Islet precursor cell (in vitro differentiated cells): ENCODE measurements at places on chromosomes 4 and X.

DNA sequence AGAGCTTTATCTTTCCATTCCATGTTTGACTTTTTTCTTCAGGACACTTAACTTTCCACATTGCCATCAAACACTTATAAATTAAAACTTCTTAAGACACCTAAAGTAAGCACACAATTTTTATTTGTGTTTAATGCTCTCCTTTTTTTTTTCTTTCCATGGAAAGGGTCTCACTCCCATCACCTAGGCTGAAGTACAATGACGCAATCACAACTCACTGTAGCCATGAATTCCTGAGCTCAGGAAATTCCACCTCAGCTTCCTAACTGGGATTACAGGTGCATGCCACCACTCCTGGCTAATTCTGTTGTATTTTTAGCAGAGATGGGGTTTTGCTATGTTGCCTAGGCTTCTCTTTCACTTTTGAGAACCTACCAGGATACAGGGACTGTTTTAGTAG, 7.3 kb downstream of the SMR3A start:
- no peak for DNase-seq

DNA sequence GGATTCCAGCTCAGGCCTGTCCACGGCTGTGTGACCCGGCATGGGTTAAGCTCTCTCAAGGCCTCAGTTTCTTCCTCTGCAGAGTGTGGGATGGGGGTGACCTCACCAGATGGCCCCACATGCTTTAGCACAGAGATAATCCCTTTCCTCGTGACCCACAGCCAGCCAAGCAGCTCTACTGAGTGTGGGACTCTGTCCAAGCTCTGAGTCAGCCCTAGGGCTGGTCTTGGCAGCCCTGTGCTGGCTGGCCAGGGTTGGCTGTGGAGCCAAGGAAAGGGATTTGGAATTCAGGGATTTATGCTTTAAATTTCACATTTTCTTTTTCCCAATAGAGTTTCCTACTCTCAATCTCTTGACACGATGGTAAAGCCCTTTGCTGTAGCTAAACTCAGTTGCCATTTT, 19.7 kb upstream of the SPON2 start:
- DNase-seq = no peak

DNA sequence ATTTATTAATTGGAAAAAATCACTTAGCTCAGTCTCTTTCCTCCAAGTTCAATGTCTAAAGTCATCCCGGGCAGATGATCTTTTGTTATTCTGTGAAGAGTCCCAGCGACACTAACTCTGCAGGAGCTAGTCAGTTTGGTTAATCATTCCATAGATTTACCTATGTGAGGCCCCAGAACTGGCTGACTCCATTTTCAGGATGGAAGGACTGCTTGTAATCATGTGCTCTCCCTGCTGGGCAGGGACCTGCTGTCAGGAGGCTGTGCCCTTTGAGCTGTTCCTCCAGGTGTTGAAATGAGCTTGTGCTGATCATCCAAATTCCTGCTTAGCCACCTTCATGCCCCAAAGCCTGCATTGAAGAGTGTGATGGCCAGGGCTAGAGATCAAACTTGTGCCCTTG, 169.8 kb downstream of the NHS start:
- DNase-seq = no peak

- DNase-seq = no peak
Observed at GRCh38 chrX:8043121-8043520, 115.9 kb upstream of the PNPLA4 start.

GRCh38 chrX:140164391-140164790, 199.1 kb upstream of the CXorf66 start:
- no peak for DNase-seq

DNA sequence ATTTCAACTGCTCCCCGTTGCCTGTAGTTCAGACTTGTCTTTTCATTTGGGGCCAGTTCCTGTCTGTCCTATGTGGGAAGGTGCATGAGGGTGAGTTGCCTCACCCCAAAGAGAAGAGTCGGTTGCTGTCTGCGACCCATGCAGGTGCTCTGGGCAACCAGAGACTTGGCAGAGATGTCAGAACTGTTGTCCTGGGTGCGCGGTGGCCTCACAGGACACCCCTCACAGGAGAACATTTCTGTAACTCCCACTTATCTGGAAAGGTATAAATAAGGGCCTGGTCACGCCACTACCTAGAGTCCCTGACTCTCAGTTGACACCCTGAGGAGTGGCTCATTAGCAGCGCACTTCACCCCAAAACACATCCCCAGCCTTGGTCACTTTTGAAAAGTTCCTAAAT, 9.7 kb upstream of the NAT8L start:
- peak; percentile 21 for DNase-seq

- no peak for DNase-seq
Observed at GRCh38 chr4:136664988-136665387, 867.3 kb downstream of the PCDH18 start.

- DNase-seq = no peak
Observed at GRCh38 chrX:138229718-138230117, 481.8 kb downstream of the FGF13 start.

- DNase-seq = no peak
Observed at GRCh38 chr4:1547856-1548826, 136.0 kb downstream of the FAM53A start.

- no peak for DNase-seq
Observed at GRCh38 chr4:146522869-146523205, 1.1 kb upstream of the SLC10A7 start.

GRCh38 chrX:136540226-136540625, 8.2 kb downstream of the VGLL1 start:
- no peak for DNase-seq

DNA sequence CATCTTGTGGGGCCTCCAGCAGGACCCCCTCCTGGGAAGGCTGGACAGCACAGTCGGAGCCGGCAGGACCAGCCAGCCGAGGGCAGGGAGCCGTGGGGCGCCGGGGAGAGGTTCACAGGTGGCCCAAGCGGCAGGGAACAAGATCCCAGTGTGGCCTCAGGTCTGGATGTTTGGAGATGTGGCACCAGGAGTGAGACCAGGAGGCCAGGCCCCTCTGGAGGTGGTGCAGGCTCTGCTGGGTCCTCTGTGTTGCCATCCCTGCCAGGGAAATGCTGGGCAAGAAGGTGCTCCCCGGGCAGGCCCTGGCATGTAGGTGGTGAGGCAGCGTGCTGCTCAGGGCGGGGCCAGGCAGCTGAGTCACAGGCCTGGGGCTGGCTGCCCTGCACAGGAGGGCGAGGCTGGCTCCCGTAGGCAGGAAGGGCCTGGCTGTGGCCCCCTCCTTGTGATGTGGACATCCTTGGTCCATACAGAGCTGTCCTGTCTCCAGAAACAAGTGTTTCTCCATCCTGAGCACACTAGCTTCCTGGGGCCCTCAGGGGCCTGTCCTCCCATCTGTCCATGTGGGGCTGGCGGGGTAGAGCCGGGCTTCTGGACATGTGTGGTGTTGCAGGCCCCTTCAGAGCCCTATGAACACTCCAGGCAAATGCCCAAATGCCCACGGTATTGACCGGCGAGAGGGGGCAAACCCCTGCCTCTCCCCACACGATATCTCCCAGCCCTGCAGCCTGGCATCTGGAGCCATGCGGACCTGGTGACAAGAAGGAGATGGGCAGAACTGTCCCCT, 4.8 kb upstream of the HGFAC start:
- DNase-seq = no peak

DNA sequence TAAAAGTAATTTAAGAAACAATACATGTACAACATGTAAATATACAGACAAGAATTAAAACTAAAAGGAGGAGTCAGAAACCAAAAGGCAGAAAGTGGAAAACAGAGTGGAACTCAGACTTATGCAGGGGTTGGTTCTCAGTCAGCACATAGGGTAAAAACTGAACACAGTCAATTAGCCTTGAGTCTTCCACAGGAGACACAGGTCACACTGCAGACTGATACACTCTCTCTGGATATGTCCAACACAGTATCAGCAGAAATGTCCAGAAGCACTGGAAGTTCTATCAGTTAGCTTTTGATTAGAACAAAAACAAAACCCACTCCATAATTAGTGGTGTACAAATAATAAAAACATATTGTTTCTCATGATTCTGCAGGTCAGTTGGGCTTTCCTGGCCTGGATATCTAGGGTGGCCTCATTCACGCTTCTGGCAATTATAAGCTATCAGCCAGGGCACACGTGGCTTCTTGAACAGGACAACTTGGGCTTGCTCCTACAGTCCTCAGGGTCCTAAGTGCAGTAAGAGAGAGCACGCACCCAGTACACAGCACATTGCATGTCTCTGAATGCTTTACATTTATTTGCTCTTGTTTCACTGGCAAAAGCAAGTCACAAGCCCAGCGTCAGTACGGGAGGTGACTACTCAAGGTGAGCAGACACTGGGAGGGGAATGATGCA, 21.6 kb downstream of the TEC start:
- no peak for DNase-seq

DNA sequence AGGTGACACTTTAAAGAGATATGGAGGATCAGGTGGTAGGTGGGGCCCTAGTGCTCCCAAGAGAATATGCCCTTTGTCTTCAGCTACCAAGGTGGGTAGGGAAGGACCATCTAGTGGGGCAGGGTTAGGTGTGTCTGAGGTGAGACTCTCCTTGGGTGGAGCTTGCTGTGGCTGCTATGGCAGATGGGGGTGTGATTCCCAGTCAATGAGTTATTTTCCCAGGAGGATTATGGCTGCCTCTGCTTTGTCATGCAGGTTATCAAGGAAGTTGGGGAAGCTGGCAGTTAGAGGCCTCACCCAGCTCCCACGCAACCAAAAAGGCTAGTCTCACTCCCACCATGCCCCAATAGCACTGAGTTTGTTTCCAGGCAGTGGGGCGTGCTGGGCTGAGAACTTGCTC, 18.0 kb upstream of the SPIN2A start:
- DNase-seq = no peak

DNA sequence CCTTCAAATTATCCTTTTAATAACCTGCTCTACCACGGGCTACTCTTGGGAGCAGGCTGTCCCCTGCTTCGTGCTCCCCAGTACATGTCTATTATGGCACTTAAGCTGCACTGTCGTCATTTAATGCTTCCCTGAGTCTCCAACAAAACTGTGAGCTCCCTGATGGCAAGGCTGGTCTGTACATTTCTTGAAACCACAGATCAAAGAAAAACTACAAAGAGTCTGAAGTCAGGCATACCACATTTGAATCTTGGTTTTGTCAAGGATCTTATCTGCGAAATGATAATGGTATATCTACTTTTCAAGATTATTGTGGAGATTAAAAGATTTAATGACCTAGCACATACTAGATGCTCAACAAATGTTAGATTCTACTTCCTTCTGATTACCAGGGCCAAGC, 45.7 kb downstream of the MAML3 start:
- no peak for DNase-seq

GRCh38 chrX:37047776-37048175, 39.6 kb downstream of the FAM47C start:
- no peak for DNase-seq

- DNase-seq = no peak
Observed at GRCh38 chr4:4853921-4854648, 5.4 kb upstream of the MSX1 start.

DNA sequence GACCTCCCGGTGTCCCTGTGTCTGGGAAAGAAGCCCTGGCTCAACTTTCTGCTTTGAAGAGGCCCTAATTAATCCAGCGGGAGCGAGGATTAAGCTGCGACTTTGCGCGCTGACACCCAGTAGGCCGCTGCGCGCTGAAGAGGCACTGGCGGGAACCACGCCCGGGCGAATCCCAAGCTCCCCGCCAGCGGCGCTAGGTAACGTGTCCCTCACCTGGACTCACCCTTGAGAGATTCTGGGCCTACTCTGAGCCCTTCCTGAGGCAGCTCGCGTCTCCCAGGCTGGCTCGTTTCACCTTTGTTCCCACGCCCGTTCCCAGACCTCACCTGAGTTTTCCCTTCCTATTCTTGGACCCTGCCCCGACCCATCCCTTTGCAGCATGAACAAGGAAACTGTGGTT, 616 bp upstream of the KLHL34 start:
- no peak for DNase-seq

DNA sequence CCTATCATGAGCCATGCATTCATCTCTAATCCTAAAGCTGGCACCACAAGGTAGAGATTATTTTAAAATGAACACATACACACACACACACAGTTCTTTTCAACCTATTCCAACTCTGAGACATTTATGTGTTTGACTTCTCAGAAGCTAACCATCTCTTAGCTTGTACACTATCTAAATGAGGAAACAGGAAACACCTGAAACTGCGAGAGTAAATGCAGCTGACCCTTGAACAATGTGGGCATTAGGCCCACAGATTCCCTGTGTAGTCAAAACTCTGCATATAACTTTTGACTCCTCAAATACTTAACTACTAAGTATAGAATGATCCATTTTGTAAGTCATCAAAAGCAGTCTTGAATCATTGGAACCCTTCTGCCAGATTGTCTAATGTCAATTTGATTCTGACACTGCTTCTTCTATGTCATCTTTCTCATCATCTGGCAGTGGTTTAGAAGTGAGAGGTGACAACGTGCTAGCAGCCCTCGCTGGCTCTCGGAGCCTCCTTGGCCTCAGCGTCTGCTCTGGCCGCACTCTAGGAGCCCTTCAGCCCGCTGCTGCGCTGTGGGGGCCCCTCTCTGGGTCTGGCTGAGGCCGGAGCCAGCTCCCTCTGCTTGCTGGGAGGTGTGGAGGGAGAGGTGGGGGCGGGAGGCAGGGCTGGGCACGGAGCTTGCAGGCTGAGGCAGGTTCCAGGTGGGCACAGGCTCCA, 21.4 kb upstream of the IL15 start:
- no peak for DNase-seq

- DNase-seq = peak; percentile 97
Observed at GRCh38 chr4:159390648-159391047, 287.8 kb downstream of the RAPGEF2 start.

GRCh38 chr4:91957963-91958362, 345.8 kb upstream of the GRID2 start:
- DNase-seq = no peak

- peak; percentile 67 for DNase-seq
Observed at GRCh38 chr4:142845293-142846107, 601 bp downstream of the INPP4B start.

DNA sequence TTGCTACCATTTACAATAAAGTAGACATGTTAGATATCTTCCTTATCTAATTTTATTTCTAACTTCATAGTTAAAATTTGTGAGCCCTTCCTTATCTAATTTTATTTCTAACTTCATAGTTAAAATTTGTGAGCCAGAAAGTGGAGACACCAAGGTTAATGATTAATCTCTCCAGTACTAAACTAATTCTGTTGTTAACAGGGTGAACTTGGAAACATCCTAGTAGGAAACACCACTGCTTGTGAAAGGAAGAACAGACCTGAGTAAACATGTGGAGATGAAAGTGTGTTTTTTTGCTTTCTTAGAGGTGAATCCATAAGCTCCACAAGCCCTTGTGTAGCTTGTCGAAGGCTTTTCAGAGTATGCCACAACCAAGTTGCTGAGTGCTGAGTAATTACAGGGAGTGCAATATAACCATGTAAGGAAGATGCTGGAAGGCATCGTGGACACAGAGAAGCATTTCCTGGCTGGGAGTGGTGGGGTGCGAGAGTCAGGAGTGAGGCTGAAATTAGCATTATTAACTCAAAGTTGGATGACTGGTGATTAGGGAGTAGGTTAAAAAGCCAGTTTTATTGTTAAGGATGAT, 118.6 kb upstream of the NEIL3 start:
- peak; percentile 61 for DNase-seq

- DNase-seq = no peak
Observed at GRCh38 chr4:77126809-77127208, 30.2 kb upstream of the CCNG2 start.

GRCh38 chr4:88804234-88804633, 106.6 kb upstream of the NAP1L5 start:
- DNase-seq = no peak

- no peak for DNase-seq
Observed at GRCh38 chrX:106740193-106740780, 13.8 kb downstream of the RNF128 start.
